ENCODE measurements at places on chromosomes 1 and 21. TPM values are rescaled to one million over a fixed set of nuclear protein-coding genes. Genes with fewer than 3 reads are reported as not detected.
A peak's percentile ranks its signal among the peaks of the same experiment; 100 is the strongest.

The KIF17 gene
- total RNA-seq, result 1.6 TPM

The GSTM2 gene
- total RNA-seq, result 79.5 TPM

The AMY1C gene
- not detected for total RNA-seq

The FHAD1 gene
- 6.5 TPM for total RNA-seq

The LCE1B gene
- total RNA-seq, result 0.51 TPM

The EBNA1BP2 gene
- total RNA-seq, result 70.7 TPM

The RNPEP gene
- 104 TPM for total RNA-seq

The GUCA2A gene
- total RNA-seq, result not detected

- DNase-seq, result no peak
These were observed 53.3 kb upstream of the TINAGL1 start for GRCh38 chr1:31523012-31523411.

DNA sequence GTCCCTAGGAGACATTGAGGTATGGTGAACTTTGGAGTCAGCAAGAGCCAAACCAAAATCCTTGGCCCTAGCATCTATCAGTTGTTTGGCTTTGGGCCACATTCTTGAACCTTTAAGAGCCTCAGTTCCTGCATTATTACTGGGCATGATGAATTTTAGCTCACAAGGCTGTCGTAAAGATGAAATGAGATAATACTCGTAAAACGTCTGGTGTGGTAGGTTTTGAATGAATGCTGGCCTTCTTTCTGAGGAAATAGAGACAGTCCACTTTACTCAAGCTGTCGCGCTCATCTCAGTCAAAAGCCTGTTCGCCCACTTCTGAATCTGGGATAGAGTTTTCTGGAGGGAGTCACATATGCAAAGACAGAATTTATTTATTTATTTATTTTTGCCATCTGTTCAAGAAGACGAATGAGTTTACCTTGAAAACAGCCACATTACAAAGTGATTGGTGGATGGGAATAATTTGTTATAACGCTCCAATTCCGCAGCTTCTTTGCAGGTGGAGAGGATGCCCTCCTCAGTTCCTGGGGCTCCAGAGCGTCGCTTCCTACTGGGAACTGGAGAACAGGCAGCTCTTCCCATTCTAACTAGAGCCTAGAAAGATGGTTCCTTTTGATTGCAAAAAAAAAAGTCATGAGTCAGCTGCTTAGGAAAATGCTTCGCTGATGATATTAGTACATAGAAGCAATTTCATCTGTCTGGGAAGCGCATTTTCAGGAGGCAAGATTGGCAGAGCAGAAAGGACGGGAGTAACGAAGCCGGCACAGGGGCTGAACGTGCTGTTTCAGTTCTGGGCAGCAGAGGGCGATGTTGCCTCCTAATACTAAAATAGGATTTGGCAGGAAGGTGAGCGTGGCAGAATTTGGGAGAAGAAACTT, 49.9 kb upstream of the CYP2J2 start:
- peak; percentile 55 for DNase-seq

DNA sequence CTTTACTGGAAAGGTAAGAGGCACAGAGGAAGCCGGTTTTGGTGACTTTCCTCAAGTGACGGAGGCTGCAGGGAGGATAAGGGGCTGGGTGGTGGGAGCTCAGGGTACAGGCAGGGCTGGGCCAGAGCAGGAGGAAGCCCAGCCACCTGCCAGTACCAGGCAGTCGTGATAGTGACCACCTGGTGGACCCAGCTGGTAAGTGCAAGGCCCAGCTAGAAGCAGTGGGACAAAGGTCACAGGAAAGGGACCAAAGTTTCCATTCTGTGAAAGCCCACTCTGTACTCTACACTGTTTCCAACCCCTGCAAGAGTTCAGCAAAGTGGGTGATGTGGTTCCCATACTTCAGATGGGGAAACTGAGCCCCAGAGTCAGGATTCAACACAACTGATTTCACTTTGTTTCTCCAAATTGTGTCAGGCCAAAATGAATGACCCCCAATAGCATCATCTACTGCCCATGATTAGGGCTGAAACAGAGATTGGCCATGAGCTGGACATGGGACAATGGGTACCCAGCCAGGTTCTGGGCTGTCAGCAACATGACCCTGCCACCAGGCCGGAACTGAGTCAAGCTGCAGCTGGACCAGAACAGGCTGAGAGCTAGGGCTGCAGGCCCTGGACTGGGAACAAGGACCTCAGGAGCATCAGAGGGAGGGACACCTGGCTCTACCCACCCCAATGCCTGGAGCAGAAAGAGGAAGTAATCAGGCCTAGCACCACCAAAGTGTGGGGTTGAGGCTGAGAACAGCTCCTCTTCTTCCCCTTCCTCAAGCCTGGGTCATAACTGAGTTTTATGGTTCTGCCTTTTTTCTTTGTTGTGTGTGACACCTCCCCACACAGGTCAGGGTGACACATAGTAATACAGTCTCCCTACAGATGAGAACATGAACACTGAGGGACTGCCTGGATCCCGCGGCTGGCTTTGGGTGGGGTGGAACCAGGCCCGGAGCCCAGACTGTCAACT, 50.2 kb downstream of the KCNN3 start:
- DNase-seq, result no peak

DNA sequence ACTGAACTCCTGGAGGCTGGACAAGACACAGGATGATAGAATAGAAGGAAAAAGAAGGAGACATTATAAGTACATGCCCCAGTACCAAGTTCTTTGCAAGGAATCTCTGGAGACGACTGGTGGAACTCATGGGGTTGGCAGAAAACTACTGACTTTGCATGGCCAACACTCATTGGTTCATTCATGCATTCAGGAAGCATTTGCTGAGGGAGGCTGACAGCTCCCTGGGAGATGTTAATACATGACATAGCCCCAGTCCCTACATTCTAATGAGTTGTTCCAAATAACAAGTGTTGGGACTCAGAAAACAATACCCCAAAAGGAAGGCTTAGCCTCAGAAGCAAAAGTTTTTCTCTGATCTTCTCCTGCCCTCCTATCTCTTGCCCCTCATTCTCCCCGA, 172.8 kb upstream of the IRF2BP2 start:
- no peak for DNase-seq

DNA sequence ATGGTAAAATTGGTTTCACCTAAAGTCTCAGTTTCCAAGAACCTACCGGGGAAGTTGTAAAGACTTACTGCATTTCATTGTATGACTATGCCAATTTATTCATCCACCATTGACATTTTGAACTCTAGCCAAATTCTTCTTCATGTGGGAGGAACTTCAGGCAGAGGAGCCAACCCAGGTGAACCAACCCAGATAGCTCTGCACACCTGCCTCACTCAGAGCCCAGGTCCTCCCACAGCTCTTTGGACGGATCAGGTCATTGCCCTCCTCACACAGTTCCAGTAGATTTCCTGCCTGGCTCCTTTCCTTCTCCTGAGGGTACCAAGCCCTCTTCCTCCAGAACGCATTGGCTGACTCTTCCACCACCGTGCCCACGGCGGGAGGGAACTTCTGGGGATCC, 121.7 kb downstream of the DTL start:
- no peak for DNase-seq

- DNase-seq, result no peak
These were observed 26.0 kb downstream of the ROR1 start for GRCh38 chr1:63799820-63800219.

DNA sequence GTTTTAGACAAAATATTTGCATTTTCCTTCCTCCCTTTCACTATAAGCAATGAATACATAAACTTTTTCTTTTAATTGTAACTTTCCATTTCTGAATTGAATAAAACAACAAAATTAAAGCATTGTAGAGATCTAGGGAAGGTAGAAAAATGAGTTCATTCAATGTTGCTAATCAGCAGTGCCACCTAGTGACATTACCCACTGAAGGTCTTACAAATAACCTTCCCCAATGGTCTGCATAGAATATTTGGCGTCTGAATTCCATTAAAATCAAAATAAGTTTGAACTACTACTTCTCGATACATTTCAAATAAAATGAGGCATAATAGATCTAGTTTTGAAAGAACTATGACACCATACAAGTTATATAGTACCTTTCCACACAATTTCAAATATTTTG, 19.6 kb downstream of the FH start:
- DNase-seq, result no peak

GRCh38 chr1:29984166-29984861, 739.1 kb downstream of the MATN1 start:
- DNase-seq, result no peak

GRCh38 chr1:170017478-170017877, 57.0 kb downstream of the KIFAP3 start:
- no peak for DNase-seq

DNA sequence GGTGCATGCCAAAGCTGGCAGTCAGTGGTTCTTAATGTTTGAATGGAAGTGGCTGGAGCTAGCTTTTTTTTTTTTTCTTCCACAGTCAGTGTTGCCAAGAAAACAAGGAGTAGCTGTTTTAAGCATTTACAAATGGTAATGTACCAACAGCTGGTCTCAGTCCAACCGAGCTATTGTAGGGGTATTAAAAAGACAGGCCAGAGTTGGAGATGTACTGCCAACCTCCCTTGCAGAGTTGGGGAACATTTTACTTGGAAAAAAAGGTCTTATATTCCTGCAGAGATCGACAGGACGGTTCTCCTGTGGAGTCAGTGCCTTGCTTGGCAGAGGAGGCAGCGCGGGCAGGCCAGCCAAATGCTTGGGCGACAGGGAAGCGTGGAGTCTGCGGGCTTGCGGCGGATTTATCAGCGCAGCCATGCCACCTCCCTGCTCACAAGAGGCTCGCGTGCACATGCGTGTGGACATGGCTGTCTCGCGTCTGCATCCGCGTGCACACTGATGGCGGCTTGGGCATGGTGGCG, 338.1 kb downstream of the RPS6KC1 start:
- no peak for DNase-seq

DNA sequence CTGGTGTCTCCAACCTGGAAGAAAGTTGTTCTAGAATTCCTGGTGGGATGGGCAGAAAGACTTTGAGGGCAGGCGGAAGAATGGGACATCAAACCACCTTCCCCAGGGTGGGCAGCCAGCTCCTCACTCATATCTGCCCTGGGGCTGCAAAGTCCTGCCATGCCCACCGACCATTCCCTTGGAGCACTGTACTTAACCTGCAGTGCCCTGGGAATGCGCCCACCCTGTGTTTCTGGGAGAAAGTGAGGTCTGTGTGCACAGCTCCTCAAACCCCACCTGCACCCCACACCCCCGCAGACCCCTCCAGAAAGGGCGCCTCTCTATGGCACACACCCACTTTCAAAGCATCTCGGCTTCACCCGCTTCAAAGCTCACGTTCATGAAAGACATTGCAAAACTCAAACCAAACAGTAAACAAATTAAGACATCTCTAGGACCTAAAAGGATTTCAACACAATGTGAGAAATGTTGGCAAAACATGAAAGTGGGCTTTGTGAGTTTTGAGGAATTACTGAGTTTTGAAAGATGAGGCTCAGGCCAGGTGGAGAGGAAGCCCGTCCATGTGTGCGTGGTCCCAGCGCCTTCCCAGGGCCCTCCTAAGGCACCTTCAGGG, 25.1 kb downstream of the KRTAP10-1 start:
- no peak for DNase-seq

GRCh38 chr1:27299385-27300271, 22.3 kb upstream of the TMEM222 start:
- DNase-seq, result peak; percentile 86

DNA sequence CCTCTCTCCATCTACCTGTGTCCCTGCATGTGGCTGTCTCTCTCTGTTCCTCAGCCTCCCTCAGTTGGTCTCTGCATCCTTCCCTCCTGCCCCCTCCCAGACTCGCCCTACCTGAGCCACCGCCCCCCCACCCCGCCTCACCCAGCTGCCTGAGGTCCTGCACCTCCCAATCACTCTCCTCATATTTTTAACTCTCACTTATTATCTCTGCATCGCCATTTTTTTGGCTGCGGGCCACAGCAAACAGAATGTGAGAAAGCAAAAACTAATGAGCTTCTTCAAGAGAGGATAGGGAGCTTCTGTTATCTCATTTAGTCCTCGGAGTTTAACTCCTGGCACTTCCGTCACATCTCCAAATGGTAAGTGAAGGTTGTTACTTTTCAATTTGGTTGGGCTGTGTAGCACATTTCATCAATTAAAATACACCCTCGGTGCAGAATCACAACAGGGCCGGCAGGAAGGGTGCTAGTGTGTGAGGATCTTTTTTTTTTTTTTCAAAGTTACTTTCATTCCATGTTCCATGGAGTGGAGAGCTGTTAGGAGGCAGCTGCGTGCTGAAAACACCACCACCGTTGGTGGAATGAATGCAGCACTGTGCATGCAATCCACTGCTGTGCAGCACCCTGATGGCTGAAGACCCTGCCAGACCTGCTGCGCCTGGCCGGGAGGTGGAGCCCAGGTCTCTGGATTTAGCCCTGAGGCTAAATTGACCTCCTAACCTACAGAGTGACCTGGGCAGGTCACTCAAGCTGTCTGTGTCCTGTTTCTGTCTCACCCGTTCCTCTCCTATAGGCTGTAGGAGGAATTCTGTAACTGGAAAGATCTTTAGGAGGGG, 157.2 kb upstream of the NFIA start:
- no peak for DNase-seq

GRCh38 chr1:185373813-185374529, 56.9 kb upstream of the IVNS1ABP start:
- DNase-seq, result no peak

- no peak for DNase-seq
These were observed 10.2 kb downstream of the EEIG2 start for GRCh38 chr1:108570128-108570527.

GRCh38 chr21:32929633-32930038, 96.1 kb upstream of the OLIG2 start:
- DNase-seq, result no peak

DNA sequence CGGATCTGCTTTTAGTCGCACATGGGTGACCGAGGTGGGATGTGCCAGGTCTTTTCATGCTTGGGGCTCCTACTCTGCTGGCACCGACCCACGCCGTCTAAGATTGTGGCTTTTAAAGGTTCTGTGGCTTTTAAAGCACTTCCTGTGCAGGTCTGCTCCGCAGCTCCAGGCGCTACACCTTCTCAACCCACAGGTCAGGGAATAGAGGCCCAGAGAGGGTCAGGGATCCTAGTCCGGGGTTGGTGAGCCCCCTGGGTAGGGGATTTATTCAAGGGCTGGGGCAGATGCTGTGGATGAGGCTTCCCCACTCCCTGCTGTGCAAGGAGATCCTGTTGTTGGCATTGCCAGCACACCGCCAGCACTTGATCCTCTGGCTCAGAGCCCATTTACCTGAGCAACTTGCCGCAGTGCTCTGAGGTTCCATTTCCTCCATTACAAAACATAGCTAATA, 212.8 kb upstream of the RAB4A start:
- DNase-seq, result peak; percentile 57

DNA sequence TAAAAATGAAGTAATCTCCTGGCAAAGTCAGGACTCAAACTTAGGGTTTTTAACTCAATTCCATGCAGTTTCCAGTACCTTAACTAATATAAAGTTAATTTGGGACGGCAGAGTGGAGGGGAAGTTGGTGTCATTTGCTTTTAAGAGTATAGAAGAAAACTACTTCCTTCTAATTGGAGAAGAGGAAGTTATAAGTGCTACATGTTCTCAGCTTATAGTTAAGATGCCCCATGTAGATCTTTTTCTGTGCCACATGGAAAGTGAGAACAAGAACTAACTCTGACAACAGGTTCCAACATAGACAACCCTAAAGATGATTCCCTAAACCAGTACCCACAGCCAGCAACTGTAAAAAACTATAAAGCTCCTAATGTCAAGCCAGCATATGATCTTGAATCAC, 11.5 kb downstream of the RRAGC start:
- DNase-seq, result no peak

- peak; percentile 81 for DNase-seq
These were observed at the start of gene RIT1 for GRCh38 chr1:155911156-155912055. TSS of gene RIT1 (minus strand) at chr1:155911349. CDS start at chr1:155910761, 588 bp downstream.

- no peak for DNase-seq
These were observed 130.6 kb downstream of the HUNK start for GRCh38 chr21:32003411-32003810.

- DNase-seq, result no peak
These were observed 199.3 kb downstream of the TTLL7 start for GRCh38 chr1:83799594-83799993.

All from prostate gland (tissue), 2 donors.